ENCODE measurements at places on chromosomes 1 and 21.
A peak's percentile ranks its signal among the peaks of the same experiment; 100 is the strongest.

- DNase-seq = no peak
Measured at GRCh38 chr1:12441414-12442105, 176.4 kb downstream of the DHRS3 start.

DNA sequence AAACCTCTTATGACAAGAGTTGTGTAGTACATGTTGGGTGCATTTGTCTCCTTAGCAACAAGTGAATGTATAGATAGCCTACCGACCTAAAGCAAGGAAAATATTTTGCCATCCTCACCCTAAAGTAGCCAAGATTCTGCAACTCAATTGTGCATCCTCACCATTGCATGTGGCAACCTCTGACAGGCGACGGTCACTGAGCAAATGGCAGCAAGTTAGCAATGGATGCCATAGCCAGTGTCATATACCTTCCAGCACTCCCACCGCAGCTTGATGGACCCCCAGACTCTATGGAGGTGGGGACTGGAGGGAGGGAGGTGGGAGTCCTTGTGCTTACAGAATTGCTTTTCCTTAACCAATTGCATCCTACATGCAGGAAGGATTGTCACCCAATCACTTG is 17.0 kb downstream of the PROX1 start:
- DNase-seq = no peak

DNA sequence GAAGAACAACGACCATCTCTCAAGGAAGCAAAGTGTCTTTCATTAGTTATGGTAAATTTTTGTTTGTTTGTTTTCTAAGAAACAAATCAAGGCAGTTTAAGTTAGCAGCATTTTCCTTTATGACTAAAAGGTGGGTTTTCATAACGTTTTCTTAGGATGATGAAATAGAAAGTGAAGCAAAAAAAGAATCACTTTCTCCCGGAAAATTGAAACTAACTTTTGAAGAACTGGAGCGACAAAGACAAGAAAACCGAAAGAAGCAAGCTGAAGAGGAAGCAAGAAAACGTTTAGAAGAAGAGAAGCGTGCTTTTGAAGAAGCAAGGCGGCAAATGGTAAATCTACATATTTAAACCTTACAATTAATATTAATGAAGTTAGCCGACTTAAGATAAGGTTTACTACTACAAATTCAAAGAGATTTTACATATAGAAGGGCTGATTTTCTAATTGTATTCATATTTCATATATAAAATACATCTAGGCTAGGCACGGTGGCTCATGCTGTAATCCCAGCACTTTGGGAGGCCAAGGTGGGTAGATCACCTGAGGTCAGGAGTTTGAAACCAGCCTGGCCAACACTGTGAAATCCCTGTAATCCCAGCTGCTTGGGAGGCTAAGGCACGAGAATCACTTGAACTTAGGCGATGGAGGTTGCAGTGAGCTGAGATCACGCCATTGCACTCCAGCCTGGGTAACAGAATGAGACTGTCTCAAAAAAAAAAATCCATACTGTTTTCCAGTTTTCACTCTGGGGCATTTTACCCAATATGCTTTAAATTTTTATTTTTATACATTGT is 38.3 kb downstream of the NEXN start:
- DNase-seq = no peak

DNA sequence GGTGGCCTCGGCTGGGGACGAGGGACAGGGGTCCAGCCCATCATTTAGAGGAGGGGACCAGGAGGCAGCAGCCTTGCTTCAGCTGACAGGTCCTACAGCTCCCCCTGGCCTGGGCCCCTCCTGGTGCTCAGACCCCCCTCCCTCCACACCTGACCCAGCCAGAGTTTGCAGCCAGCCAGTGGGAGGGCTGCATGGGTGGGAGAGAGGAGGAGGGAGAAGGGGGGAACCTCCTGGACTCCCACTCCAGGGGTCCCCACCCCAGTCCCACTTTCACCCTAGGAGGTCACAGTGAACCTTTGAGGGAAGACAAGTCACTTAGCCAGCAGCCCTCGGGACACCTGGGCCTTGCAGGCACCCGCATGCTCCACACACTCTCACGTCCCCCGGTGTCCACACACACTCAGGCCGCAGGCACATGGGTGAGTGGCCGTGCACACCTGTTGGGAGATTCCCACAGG is 108.9 kb upstream of the ZBTB40 start:
- DNase-seq = no peak

DNA sequence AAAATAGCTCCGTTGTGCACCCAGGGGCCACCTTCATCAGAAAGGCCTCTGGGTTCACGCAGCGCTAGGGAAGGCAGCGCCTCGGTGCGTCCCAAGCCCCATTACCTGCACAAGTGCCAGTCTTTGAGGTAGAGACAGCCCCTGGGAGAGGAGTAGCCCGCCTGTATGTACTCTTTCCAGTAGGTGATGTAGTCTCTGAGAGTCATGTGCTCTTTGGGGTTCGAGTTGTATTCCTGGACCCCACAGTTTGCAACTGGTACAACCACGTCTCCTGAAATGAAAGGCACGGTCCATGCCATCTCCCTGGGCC is 601 bp downstream of the JMJD4 start:
- no peak for DNase-seq

- DNase-seq = no peak
Measured at GRCh38 chr1:74324684-74325448, 89.7 kb downstream of the TNNI3K start.

DNA sequence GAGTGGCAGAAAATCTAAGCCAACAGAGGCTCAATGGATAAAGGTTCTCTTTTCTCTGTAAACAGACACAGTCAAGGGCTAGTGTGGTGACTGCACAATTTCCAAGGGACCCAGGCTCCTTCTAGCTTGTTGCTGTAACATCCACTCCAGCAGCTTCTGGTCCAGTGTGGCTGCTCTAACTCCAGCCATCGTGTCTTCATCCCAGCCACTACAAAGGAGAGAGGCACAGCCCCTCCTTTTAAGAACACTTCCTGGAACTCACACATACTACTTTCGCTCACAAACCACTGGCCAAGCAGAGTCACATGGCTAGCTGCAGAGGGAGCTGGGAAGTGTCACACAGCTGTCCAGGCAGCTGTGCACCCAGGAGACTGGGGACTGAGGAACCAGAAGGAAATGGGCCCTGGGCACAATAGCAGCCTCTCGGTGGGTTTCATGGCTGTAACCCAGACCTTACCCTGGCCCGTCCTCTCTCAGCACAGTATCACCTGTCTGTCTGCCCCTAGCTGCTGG is 188.6 kb upstream of the VAMP3 start:
- DNase-seq = no peak

- peak; percentile 72 for DNase-seq
Measured at GRCh38 chr1:205260948-205261732, 33.4 kb downstream of the TMCC2 start.

DNA sequence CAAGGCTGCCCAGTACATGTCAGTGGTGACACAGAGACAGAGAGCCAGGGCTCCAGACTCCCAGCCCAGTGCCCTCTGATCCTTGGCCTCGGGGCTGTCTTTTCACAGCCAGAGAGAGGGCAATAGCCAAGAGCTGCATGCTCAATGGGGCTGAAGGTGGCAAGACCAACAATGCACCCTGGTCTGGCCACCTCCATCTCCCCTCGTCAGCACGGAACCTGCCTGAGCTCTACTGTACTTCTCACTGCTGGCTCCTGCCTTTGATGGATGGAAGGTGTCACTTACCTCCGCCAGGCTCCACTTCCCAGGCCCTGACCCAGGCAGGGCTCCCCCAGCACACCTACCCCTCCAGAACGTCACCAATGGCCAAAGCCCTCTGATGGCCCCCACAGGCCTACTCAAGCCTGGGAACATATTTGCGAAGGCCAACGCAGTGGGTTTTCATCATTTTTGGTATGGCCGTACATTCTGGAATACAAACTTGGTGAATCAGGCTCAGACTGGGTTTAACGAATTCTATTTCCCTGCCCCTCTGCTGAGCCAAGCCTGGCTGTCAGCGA is 88.1 kb downstream of the DMRTB1 start:
- DNase-seq = no peak

- DNase-seq = no peak
Measured at GRCh38 chr1:81585371-81585770, 215.4 kb upstream of the ADGRL2 start.

DNA sequence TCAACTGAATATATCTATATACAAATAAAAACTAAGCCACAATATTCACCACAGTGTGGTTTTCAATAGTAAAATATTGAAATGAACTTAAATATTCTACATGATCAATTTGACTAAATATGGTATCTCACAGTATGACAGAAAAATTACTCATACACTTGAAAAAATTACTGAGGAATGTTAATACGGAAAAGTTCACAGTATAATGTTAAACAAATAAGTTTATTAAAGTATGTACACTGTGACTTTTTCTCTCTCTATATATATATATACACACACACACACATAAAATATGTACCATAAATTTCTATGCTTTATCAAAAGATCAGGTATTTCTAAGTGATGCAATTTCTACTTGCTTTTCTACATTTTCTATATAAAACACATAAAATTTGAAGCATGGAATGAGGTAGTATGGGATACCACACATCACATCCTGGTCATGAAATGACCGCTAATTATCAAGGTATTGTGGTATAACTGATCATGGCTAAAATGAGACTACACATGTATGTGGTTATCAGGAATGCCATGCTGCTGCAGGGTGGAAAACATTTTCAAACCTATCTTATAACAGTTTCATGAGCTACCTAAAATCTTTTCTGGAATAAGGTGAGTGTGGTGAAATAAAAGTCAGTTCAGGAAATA is 102.3 kb downstream of the CDC42BPA start:
- peak; percentile 12 for DNase-seq

- DNase-seq = no peak
Measured at GRCh38 chr1:94235189-94236012, 2.0 kb downstream of the ARHGAP29 start.

DNA sequence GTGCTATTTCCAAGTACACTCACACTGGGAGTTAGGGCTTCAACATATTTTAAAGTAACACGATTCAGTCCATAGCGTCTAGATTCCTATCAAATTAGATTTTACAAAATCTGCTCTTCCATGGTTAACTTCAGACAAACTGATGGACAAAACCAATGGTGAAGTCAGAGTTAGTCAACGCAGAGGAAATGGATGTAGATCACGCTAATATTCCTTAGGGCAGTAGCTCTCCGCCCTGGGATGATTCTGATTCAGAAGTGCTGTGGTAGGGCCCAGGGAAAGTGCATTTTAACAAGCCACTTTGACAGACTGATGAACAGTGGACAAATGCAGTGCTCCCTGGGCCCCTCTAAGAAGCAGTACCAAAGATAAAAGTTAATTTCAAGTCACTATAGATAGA is 83.2 kb downstream of the HIVEP3 start:
- DNase-seq = no peak

DNA sequence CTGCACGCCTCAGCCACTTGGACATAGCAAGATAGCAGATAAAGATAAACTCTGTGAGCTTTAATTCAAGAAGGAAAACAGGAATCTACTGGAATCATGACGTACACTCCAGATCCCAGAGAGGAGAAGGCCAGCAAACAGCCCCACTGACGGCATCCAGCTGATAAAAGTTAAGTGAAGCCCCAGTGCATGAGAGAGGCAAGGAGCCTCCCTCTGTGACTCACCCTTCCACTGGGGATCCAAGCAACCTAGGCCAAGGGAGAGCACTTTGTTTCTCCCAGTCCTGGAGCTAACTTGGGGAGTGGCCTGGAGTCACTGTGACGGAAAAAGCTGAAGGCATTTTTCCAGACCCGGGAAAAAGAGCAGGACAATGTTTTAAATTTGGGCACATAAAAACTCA is 270.0 kb downstream of the AKT3 start:
- DNase-seq = peak; percentile 53

- no peak for DNase-seq
Measured at GRCh38 chr1:8118031-8118451, 91.9 kb upstream of the ERRFI1 start.

GRCh38 chr1:9118186-9118585 is 10.7 kb downstream of the GPR157 start:
- no peak for DNase-seq

DNA sequence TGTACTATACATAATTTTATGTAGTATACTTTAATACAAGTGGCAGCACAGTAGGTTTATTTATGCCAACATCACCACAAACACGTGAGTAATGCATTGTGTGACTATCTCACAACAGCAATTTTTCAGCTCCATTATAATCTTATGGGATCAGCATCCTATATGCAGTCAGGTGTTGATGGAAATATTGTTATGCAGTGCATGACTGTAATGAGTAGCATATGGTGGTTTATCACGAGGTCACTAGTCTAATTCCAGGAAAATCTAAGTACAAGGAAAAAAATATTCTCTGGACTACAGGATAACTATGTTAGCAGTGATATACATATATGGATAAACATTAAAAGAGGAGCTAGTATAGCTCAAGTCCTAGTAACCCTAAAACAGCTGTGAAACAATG is 69.0 kb downstream of the ATP1B1 start:
- DNase-seq = peak; percentile 11

DNA sequence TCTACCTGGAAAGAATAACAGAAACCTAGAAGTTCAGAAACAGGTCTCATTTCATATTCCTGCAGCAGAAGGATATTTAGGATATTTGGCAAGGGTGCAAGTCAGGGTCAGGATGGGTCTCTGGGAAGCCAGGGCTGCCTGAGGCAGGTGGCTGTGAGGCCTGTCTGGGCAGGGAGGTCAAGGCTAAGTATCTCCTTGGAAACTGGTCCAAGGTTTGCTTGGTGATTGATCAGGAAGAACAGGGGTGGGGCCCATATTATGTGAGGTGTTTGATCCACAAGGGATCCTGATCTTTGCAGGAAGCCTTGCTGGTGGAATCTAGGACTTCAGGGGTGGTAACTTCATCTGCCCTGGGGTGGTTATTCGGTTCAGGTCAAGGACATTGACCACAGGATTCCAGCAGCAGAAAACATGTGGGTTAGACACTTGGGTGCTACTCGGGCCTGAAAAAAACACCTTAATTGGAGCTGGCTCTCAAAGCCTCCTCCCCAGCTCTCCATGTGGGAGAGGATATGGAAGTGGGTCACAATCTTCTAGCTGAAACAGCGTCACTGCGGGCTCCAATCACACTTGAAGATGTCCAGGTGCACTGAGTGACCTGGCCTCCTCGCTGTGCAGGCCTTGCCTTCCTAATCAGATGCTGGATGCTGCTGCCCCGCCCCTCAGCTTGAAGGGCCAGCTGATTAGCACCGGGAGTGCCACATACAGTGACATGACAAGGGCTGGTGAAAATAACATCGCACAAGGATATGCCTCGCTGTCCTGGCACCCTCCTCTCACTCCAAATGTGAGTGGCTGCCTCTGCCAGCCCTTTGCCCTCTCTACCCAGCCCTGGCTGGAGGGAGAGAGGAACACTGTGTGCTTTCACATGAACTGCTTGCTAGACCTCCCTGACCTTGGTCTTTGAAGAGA is 8.7 kb downstream of the CTNNBIP1 start:
- DNase-seq = no peak

DNA sequence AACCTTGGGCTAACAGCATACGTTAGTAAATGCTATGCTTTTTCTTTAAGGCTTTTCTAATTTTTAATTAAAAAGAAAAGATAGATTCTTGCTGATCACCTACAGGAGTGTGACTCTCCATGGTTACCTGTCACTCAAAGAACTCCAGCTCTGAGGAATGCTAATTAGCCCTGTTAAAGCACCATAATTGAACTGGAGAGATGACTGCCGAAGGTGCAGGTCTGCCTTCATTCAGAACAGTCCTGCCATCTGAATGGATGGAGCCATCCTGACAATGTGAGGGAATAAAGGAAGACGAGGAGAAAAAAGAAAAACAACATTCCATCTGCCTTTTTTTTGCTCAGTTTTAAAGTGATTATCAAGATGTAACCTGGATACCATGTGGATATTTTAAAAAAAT is 94.6 kb downstream of the ATP6V1G3 start:
- no peak for DNase-seq
